ENCODE measurements at places on chromosomes 16 and 17.

DNA sequence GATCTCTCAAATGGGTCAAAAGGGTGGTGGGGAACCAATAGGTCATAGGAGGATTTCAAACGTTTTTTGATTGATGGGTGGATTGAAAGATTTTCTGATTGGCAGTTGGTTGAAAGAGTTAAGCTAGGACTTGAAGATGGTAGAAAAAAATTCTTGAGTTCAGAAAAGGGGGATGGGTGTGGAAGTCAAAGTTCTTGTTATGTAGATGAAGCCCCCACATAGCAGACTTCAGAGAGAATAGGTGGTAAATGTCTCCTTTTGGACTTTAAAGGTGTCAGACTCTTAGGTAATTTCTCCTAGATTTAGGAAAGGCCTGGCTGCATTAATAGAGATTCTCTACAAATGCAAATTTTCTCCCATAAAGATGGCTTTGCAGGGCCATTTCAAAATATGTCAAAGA, 163.3 kb downstream of the HS3ST4 start:
- DNase-seq = no peak

- peak; percentile 34 for DNase-seq
Observed at GRCh38 chr17:4199818-4200402, 56.9 kb downstream of the CYB5D2 start.

- DNase-seq = no peak
Observed at GRCh38 chr16:60932600-60932999, 1103.6 kb downstream of the CDH8 start.

- no peak for DNase-seq
Observed at GRCh38 chr16:64295466-64295865, 826.4 kb downstream of the CDH11 start.

DNA sequence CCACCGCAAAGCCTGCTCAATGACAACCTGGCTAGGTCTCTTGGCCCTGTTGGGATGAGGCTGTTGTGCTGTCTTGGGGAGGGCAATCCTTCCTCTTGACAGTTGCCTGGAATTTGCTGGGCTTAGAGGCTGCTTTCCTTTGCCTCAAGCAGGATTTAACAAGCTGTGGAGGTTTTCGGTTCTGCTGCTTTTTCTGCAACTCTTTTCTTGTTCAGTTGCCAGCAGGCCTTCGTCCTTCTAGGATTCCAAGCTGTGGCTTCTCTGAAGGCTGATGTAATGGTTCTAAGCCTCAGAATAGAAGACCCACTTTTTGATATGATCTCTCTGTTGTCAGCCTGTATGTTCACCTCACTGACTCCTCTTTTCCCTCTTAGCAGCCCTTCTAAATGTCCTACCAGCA, 149.5 kb upstream of the HS3ST4 start:
- DNase-seq = no peak

DNA sequence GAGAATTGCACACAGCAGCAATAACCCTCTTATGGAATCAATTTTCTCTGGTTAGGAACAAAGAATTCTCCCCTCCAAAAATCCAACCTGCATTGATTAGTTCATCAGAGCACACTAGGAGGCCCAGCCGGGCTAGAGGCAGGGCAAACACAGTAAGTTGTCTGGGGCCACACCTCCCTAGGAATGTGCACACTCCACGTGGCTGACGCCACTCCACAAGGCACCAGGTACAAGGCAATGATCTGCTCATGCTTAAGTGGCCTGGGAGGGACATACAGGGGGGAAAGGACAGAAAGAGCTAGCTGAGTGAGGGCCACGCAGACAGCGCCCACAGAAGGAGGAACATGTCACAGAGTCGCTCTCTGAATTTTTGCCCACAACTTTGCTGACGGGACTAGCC, 107.6 kb downstream of the SLC39A11 start:
- DNase-seq = no peak

GRCh38 chr17:28878981-28879380, 18.6 kb downstream of the FLOT2 start:
- peak; percentile 32 for DNase-seq

GRCh38 chr17:15048933-15049794, 216.0 kb downstream of the PMP22 start:
- DNase-seq = no peak

GRCh38 chr16:11218604-11218962, 37.4 kb downstream of the SOCS1 start:
- DNase-seq = no peak

- DNase-seq = peak; percentile 42
Observed at GRCh38 chr16:75614066-75614897, 8.8 kb downstream of the ADAT1 start.

- DNase-seq = peak; percentile 98
Observed at GRCh38 chr17:21286066-21286770, 1.7 kb downstream of the MAP2K3 start.

DNA sequence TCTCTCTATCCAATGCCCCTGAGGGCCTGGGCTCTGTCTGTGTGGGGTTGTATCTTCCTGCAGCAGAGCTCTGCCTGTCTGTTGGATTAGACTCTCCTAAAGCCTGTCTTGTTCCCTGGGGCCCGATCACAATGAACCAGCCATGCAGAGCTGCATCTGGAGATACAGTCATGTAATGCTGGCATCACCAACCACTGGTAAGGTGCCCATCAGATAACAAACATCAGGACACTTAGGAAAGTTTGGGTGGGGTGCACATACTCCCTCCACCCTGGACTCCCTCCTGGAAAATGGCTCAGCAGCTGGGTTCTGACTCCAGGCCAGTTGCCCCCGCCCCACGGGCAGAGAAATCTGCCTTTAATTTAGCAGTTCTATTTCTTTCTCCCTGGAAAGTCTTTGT, 61.3 kb upstream of the BRD7 start:
- peak; percentile 23 for DNase-seq

DNA sequence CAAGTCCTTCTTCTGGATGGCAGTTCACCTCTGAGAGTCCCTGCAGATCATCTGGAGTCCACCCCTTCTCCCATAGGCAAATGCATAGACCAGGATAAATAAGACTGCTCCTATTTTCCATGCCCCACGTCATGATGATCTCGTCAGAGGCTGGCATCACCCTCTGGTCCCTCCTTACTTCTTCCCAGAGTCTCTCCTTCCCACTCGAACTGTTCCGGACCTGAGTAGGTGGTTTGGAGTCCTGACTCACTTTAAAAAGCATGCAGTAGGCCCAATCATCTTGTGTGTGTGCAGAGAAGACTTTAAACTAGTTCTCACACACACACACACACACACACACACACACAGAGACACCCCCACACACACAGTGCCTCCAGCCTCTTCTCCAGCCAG, 72.0 kb downstream of the SOX9 start:
- DNase-seq = peak; percentile 41

All from AG10803 (cell line).